ENCODE measurements at places on chromosomes 1 and 21.

- DNase-seq: no peak
These were observed 22.0 kb upstream of the BLACAT1 start for GRCh38 chr1:205477759-205478247.

- DNase-seq: no peak
These were observed 1.4 kb upstream of the TLCD4 start for GRCh38 chr1:95115708-95116137.

- DNase-seq: no peak
These were observed 544 bp upstream of the CCT8 start for GRCh38 chr21:29074007-29074376.

- DNase-seq: no peak
These were observed 493.2 kb downstream of the PTPRC start for GRCh38 chr1:199132006-199132405.

- DNase-seq: no peak
These were observed 16.9 kb downstream of the MTARC1 start for GRCh38 chr1:220803401-220804201.

DNA sequence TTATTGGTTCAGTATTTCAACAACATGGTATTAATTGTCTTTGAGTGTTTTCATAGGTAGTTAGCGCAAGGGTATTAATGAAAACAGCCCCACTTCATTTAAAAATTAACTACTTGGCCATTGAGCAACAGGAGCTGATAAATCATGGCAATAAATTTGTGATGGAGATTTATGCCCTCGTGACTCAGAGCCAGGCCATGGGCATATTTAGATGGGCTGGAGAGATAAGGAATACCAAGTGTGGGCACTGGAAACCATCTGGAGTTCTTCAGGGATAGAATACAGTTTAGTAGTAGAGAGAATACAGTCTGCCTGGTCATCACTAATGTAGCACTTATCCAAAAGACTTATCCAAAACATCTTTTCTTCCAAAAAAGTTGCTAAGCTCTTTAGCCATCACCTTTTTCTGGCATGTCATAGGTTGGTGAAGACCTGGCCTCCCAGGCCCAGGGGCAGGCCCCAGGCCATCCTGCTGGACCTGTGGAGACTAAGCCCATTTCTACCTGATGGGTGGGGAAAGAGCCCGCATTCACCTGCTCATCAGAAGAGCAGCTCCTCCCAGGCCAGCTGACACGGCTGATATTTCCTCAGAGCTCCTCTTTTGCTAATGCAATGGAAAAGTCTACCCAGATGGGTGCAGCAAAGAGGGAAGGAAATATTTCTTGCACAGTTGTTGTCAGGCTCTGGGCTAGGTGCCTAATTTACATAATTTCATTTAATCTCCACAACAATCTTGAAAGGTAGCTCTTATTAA, 238.0 kb downstream of the TM2D1 start:
- no peak for DNase-seq

DNA sequence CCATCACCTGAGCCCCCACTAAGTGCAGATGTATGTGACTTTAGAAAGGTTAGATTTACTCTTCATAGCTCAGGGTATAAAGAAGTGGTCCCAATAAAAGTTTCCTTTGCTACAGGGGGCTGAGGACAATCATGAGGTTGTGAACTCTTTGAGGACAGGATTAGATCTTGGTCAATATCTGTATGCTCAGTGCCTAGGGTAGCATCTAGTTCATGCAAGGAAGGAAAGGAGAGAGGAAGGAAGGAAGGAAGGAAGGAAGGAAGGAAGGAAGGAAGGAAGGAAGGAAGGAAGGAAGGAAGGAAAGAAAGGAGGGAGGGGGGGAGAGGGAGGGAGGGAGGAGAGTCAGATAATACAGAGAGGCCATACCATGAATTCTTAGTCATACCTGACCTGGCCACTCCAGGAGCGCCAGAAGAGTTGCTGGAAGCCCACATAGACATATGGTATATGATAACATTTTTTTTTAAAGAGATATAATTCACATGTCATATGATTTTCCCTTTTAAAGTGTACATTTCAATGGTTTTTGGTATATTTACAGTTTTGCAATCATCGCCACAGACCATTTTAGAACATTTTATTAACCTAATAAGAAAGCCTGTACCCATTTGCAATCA, 9.7 kb upstream of the CSRP1 start:
- no peak for DNase-seq

GRCh38 chr1:180182643-180183311, 28.1 kb downstream of the QSOX1 start:
- DNase-seq: no peak

DNA sequence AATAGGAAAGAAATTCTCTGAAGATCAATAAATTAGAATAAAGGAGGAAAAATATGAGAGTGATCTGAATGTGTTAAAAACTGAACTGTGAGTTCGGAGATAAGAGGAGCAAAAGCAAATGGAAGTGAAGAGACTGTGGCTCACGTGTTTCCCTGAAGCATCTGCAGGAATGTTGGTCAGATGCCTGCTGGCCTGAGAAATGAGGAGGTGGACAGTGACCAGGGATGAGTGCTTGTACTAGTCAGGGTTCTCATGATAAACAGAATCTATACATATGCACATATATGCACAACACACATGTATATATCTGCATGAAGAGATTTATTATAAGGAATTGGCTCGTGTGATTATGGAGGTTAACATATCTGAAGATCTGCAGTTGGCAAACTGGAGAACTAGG, 103.4 kb upstream of the TIAM1 start:
- DNase-seq: no peak

DNA sequence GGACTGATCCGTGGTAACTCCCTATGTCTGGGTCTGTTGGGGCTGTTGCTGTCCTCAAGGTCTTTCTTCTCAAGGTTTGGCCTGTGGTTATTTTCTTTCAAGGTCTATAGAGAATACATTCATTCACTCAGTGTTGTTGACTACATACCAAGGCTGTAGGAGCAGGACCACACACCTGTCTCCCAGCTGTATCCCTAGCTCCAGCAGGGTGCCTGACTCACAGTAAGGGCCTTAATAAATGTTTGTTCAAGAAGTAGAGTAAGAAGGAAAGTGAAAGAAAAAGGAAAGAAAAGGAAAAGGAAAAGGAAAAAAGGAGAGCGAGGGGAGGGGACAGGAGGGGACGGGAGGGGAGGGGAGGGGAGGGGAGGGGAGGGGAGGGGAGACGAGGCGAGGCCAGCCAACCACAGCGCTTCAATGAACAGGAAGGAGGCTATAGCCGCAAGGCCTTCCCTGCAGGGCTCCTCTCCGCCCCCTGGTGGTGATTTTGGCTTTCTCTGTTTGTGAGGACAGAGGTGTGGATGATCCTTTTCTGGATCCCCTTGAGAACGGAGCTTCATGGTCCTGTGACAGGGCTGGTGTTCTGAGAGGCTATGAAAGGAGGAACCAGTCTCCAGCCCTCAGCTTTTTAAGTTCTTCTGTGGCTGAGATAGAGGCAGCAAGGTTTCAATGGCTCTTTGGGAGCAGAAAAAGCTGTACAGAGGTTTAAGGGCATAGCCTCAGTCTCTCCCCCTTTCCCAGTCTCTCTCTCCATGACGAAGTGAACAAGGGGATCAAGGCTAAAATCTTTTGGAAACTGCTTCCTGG, 30.6 kb upstream of the LCE5A start:
- DNase-seq: peak; percentile 51

GRCh38 chr21:32520875-32521735, 64.2 kb downstream of the TCP10L start:
- DNase-seq: no peak

DNA sequence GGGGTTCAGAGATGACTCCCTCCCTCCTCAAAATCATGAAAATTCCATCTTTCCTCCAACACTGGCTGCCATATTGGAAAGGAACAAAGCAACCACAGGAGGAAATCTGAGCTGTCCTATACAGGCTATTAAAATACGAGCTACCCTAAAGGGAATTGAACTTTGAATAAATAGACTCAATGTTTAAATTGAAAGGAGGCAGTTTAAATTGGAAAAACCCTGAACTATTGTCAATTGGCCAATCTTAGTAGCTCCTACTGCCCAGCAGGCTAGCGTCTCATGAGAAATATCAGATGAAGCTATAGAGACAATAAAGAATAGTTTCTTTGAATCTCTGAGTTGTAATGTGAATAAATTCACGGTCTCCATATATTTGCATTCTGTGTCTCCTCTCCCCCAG, 85.4 kb upstream of the KCNE2 start:
- no peak for DNase-seq

DNA sequence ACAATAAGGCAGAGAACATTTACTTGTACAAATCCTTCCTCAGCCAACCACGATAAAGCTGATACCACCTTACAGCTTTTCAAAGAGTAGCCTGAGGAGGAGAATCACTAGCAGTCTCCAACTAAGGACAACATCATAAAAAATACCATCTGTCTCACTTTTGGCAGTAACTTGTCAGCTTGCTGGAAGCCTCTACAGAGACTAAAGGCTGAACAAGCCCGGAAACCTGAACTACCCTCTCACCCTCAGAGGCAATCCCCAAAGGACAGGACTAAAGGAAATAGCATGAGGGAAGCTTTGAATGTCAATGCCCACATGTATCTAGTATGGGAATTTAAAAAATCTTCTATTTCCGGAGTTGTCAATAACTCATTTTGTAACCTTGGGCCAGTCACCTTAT, 10.6 kb downstream of the SRSF4 start:
- no peak for DNase-seq

DNA sequence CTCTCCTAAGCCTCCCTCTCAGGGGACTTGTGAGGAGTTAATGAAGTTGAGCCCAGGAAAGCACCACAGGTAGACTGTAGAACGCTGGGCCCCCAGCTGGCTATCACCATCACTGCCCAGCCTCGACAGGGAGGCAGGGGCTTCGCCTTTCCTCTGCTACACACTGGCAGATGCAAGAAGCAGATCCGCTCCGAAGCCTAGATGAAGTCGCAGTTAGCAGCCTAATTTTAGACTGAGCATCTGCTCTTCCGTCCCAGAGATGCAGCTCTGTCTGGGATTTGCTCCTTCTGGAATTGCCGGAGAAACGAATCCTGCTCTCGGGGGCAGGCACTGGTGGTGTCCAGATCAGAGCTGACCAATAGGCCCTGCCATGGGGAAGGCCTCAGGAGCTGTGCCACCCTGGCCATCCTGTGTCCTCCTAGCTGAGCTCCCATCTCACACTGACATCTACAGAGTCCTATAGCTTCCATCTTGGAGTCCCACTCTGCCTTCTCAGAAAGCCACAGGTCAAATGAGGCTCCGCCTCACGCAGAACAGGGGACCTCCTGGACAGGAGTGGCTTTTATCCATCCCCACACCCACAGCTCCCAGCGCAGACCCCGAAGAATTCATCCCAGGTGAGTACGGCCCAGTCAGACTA, 186.8 kb upstream of the EDN2 start:
- DNase-seq: no peak

DNA sequence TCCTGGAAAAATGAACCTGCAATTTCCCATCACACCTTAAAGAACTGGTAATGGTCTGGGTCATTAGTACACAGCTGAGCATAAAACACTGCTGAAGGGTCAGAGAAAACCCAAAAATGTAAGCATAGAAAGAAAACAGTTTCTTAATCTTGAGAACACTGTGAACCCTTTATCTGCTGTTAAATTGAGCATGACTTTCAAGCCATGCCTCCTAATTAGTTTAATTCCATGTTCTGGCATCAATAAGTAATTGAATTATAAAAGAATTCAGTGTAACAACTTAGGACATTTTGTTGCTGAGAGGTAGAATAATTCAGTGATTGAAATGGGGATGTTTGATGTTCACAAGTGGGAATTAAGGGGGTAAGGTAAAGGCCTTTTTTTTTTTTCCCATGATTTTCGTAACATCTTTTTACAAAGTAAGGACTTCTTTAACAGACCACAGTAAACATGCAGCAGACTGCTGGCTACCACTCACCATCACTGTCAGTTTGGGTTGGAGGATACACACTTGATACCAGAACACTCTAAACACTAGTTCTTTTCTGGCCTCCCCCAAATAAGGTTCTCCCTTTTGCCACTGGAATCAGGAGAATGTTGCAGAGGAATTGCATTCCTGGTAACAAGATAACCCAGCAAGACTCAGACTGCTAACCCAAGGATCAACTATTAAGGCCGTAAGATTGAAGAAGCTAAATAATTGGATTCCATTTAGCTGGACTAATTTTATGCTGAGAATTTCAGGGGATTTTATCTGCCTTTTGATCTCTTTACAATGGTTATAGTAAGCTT, 3.0 kb downstream of the RWDD3 start:
- no peak for DNase-seq

DNA sequence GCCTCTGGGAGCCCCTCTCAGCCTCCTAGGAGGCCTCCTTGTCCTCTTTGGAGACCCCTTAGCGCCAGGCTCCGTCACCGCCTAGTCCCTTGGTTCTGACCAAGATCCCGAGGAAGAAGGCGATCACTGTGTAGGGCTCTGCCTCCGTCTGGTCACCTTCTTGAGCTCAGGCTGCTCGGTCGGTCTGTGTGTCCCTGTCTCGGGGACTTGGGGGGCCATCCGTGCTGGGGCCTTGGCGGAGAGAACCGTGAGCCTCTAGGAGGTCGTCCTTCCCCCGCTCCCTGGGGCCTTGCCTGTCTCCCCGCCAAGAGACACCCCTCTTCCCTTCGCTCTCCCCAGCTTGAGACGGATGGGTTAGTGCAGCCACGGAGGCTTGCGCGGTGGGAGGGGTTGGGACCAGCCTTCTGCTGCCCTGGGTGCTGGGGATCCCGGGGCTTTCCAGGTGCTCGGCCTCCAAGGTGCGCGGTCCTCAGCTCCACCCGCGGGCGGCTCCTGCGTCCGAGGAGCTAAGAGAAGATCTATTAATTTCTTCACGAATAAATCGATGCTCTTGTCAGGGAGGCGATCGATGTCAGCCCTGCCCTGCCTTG, 701 bp upstream of the INSRR start:
- DNase-seq: no peak

GRCh38 chr1:213604477-213604876, 383.3 kb upstream of the PROX1 start:
- DNase-seq: no peak

GRCh38 chr1:25760871-25761270, 39.1 kb upstream of the SELENON start:
- no peak for DNase-seq

- no peak for DNase-seq
These were observed 671.0 kb upstream of the ADGRL2 start for GRCh38 chr1:81129776-81130175.

- no peak for DNase-seq
These were observed 22.5 kb downstream of the YTHDF2 start for GRCh38 chr1:28759257-28759656.

DNA sequence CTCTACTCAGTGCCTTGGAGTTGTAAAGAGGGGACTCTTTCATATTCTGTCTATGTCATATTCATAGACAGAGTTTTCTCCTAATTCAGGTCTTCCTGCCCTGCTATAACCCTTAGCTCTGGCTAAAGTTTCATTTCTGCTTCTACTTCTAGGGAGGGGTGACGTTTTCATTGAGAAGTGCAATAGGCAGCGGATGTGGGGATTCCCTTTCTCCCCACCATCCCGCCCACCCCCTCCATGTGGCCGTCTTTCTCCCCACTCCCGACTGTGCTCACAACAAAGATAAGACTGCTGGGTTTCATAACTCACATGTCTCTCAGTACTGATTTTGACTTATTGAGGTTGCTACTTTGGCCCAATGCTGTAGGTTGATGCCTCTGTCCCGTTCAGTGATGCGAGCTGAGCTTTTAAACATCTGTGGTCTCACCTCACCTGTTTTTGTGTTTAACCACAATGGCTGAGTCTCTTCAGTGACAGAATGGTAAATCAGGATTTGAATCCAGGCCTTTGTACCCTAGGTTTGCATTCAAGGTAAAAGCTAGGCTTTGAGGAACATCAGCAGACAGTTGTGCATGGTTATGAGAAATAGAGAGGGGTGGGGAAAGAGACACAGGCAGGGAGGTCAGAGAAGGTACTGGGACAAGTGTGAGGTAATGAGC, 7.8 kb upstream of the KIF14 start:
- DNase-seq: no peak

Measured in activated T-cell treated with anti-CD3 and anti-CD28 coated beads for 1 hour (primary cell).